ENCODE measurements at places on chromosomes 11 and 22.

- DNase-seq = no peak
These were observed 26.6 kb upstream of the ACER3 start for GRCh38 chr11:76834151-76834550.

GRCh38 chr11:85848556-85848955 lies 6.6 kb upstream of the CCDC83 start:
- no peak for DNase-seq

- no peak for DNase-seq
These were observed 269.1 kb downstream of the TBC1D22A start for GRCh38 chr22:47031628-47031915.

GRCh38 chr11:45671246-45672171 lies 6.1 kb upstream of the CHST1 start:
- DNase-seq = no peak

DNA sequence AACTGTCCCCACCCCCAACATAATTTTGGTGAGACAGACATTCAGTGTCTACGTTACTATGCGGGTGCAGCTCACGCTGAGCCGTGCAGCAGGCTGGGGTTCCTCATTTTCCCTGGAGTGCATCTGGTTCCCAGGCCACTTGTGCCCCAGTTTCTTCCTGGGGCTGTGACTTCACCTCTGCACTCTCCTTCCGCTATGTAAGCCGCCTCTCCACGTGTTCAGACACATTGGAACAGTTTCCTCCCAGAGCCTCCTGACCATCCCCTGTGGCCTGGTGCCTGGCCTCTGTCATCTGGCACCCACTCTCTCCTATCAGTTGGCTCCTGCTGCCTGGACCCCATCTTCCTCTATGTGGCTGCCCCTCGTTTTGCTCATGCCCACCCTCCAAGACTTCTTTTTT lies 46.2 kb upstream of the A4GALT start:
- DNase-seq = no peak

GRCh38 chr11:64095273-64095817 lies 59.6 kb downstream of the FLRT1 start:
- DNase-seq = no peak

DNA sequence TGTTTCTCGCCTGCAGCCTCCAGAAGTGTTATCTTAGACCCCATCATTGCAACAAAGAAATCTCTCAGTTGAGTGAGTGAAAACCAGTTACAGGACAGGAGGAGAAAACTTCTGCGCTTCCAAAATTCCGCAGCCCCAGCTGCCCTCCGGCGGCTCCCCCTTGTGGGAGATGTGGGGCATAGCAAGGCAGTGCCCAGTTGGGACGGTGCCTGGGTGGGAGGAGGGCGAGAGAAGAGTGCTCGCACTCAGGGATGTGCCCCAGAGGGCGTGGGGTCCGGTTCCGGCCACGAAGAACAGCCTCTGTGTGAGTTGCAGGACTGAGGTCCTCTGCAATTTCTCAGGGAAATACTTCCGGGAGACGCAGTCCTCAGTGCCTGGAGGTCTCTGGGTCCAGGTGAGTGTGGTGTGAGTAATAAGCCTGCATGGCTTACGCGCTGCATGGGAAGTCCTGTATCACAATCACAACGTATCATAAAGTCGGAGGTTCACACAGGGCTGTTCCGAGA lies 87.0 kb upstream of the BLID start:
- no peak for DNase-seq

DNA sequence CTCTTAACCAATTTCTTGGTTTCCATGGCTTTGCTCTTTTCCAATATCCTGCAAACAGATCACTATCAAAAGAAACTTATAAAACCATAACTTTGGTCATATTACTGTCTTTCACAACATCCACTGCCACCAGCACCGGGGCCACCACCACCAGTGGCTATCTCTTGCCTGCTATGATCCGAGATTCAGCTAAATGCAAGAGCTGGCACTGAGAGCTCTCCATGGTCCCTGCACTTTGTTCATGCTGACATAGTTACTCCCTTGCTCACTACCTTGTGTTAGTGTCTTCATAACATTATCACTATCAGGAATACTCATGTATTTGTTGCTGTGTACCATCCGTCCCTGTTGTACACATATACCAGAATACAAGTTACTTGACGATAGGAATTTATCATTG lies 299.0 kb downstream of the ETS1 start:
- no peak for DNase-seq

GRCh38 chr11:87575088-87575487 lies 537.4 kb downstream of the TMEM135 start:
- no peak for DNase-seq

DNA sequence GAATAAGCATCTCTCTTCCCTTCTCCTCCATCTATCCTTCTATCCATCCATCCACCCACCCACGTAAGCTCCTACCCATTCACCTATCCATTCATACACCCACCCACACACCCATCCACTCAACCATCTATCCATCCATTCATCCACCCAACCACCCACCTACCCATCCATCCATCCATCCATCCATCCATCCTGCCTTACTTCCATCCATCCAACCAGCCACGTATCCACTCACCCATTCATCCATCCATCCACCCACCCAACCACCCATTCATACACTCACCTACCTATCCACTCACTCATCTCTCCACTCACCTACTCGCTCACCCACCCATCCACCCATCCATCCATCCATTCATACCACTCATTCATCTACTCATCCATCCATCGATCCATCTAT lies 13.2 kb downstream of the TNNT3 start:
- no peak for DNase-seq

GRCh38 chr22:43723816-43724215 lies 88.3 kb downstream of the EFCAB6 start:
- no peak for DNase-seq

DNA sequence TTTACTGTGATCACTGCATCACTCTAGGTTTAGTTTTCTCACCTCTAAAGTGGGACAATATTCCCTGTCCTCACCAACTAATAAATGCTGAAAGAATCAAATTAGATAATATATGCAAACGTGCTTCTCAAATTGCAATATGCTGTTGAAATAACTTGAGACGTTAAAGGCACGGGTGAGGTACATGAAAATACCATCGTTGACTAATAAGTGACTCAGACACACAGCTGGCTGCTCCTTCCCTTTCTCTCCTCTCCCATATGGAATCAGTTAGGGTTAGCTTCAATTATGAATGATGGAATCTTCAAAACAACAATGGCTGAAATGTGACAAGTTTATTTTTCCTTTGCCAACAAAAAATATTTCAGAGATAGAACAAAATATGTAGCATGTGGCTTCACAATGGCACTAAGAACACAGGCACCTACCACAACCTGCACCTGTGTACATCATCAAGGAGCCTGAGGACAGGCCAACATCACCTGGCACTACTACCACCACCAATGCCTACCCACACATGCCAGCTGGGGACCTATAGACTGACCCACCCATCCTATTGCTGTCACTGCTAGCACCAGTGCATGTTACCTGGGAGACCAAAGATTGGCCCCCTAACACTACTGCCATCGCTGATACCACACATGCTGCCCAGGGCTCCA lies 13.7 kb downstream of the GDPD4 start:
- no peak for DNase-seq

GRCh38 chr11:1763336-1763795 lies 361 bp downstream of the CTSD start:
- no peak for DNase-seq

- no peak for DNase-seq
These were observed 22.9 kb downstream of the TRIM22 start for GRCh38 chr11:5712507-5712906.
